ENCODE measurements at places on chromosomes 4 and X.

DNA sequence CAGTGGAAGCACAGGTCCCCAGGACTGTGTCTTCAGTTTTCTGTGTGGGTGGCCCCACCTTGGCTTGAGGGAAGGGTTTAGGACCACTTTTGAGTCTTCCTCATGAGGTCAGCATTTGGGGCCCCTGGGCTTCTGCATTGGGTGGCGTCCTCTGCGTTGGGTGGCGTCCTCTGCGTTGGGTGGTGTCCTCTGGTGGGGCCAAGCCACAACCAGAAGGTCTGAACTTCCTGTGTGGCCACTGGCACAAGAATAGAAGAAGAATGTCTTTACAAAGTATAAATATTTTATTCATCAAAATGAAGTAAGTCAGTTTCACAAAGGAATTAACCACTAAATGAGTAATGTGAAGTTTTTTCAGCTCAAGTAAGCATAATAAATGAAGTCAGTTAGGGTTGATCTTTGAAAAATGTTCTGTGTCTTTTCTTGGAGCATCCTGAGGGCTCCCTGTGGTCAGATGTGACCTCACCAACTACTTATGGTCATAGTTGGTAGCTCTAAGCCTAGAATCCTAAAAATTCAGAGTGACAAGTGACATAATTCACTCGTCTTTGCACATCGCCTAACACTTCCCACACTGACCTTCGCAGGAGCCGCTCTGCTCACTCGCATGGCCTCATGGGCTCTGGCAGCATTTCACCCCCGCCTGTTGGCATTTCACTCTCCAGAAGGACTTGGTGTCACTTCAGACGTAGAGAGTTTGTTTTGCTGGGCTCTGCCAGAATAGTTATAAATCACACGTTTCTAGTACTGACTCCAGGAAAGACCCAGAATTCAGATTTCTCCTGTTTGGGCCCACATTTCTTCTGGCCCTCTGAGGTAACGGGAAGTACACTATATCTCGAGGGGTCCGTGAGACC is 39.0 kb upstream of the HGFAC start:
- no peak for DNase-seq

DNA sequence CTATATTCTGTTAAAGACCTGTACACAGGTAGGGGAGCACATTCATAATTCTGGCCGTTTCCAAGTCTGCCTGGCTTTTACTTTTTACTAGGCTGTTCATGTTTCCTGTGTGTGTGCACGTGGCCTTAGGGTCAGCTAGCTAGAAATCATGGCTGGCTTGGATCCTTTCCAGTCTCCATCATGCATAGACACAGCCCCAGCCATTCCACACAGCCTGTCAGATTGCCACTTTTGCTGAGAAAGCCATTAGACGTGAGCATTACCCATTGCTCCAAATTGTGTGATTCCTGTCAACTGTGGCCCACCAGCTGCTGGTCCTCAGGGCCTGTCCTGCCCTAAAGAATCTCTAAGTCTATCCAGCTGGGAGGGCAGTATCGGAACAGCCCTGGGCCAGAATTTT is 11.4 kb upstream of the SORCS2 start:
- no peak for DNase-seq

DNA sequence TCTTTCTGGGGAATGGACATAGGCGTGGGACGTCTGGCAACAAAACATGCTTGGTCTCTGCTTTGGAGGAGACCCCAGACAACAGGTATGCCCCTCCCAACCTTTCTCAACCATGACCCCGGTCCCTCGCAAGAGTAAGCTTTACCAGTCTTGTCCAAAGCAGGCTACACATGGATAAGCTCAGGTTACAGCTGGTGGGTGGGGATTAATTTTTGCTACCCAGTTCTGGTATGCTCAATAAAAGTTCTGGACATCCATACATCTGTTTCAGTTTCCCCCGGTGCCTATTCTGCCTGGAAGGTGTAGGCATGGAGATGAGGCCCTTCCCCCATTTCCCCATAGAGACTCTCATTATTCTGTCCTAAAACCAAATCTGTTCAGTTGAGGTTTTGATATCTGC is 54.5 kb upstream of the NOCT start:
- DNase-seq, result no peak

GRCh38 chr4:89767924-89768323 is 69.0 kb downstream of the SNCA start:
- no peak for DNase-seq

DNA sequence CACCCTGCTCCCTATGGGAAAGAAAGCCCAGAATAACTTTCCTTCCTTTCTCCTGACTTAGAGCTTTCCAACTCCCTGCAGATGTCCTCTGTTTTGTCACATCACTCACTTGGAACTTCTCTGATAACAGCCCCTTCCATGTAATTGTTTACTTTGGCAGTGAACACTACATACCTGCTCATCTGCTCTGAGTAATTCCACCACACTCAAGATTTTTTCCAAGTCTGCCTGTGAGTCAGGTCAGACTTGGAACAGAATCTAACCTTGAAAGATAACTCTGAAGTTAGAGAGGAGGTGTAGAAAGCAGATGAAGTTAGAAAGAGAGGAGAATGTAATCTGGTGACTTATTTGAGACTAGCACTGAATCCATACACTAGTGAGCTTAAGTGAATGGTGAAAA is 7.4 kb downstream of the MAGEB10 start:
- DNase-seq, result no peak

GRCh38 chrX:50125480-50125879 is 75.3 kb downstream of the AKAP4 start:
- no peak for DNase-seq

GRCh38 chrX:15158350-15158735 is 111.5 kb downstream of the ASB9 start:
- DNase-seq, result no peak

DNA sequence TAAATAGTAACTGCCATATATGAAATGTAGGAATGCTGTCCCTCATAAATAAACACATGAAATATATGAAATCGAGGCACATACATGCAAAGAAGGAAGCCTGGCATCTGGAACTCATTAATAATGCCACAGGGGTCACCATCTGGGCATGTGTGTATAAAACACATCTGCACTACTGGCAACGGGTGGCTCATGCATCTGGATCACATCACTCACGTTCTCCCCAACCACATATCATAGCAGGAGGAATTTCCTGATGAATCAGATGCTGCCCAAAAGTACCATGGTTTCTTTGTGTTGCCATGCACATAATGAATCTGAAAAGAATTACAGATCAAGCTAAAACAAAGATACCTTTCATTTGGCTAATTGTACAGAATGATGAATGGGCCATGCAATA is 28.6 kb downstream of the RNF175 start:
- no peak for DNase-seq

DNA sequence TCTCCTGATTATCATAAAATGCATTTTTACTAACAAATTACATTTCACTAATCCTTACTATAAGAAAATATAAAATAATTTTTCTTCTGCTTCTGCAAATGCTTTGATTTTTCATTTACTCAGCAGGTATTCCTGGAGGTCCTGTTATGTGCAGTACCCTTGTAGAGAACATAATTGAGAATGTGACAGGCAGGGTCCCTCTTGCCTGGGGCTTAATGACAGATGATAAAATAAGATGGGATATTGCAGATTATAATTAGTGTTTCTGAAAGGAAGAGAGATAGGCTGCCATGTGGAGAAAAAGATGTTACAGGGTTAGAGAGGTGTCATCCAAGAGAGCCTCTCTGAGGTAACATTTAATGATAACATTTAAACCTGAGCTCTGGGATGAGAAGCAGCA is 128.9 kb downstream of the MAD2L1 start:
- DNase-seq, result no peak

DNA sequence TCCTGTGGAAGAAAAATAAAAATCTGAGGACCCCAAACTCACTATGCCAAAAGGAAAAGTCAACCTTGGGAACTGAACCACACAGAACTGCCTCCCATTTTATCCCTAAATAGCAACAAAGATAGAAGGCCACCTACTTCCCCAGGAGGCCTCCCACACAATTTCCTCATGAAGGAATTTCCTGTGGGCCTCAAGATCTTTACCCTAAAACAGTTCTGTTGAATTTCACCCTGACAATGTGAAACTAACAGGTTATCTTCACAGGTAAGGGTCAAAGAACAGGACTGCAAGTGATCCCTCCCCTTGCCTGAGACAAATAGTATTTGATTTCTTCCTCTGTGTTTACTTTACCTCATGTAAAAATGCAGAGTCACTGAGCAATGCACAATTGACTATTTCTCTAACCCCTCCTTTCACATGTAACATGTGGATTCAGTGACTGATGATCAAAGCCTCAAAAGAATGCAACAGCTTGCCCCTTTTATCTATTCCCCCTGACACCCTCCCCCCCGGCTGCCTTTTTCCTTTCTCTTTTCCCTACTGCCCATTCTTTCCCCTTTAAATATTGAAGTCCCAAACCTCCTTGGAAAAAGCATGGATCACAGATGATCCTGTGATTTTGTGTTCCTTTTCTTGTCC is 33.3 kb downstream of the MEPE start:
- no peak for DNase-seq

DNA sequence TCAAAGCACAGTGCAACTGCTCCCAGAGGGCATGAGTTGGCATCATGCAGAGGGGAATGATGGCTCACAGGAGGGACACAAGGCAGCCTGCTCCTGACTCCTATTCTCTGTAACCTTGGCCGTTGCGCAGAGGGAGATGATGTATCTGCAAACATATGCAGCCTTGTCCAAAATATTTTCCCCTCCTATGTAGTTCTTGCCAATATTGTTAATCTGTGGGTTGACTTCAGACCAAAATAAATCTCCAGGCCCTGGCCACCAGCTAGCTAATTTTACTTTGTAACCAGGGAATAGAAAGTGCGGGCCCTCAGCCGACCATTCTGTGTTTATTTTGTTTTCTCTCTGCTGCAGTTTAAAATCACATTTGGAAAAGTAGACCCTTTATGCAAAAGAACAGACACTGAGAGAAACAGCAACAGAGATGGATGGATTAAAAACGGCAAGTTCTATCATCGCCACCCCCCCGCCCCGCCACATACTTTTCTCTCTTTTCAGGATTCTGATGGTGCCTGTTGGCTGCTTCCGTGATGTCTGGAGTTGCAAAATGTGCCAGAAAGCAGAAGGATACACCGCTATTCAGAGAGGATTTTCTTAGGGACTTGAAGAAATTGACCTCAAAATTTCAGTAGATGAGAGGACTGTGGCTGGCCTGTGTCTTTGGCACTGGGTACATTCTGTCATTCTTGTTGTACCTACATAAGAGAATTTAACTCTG is 185.3 kb upstream of the BCOR start:
- no peak for DNase-seq

DNA sequence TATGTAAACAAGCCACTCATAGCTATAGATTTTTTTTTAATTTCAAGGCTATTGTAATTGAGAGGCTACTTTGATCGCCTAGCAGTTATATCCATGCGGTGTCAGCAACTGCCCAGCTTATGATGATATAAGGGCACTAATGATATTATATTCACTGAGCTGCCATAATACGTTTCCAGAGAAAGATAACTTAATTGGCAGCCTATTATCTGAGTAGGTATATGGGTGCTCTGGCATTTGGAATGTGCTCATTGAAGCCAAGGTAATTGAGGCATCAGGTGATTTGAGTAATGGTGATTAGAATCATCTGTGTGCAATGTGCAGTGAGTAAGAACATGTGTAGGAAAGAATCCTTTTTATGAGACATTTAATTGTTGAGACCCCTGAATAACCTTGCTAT is 490.0 kb downstream of the CENPC start:
- DNase-seq, result no peak
